Left cardiac atrium (tissue), 4 donors: ENCODE measurements at places on chromosomes 2 and 18. TPM values are rescaled to one million over a fixed set of nuclear protein-coding genes. Genes with fewer than 3 reads are reported as not detected.

The GPN1 gene
- total RNA-seq = 19.7 TPM

The IL1R1 gene
- 60.8 TPM for total RNA-seq

The DSC1 gene
- total RNA-seq = 52.4 TPM

The SLC23A3 gene
- total RNA-seq = 0.50 TPM

The RUFY4 gene
- not detected for total RNA-seq

The ANKRD44 gene
- total RNA-seq = 10.2 TPM

The TXNL1 gene
- 71.9 TPM for total RNA-seq

The XRCC5 gene
- 114 TPM for total RNA-seq
